Progenitor cell of endocrine pancreas (in vitro differentiated cells): ENCODE measurements at places on chromosomes 4 and X.

GRCh38 chrX:39774774-39775328 is 322.9 kb downstream of the BCOR start:
- H3K27me3 ChIP-seq: peaks cover 3% of the 10 kb centered on the region
- H3K4me3 ChIP-seq: no peak overlapping the region
- no peaks in the 10 kb centered on the region for H3K36me3 ChIP-seq
- DNase-seq: no peak
- H3K4me1 ChIP-seq: peaks cover 28% of the 10 kb centered on the region

DNA sequence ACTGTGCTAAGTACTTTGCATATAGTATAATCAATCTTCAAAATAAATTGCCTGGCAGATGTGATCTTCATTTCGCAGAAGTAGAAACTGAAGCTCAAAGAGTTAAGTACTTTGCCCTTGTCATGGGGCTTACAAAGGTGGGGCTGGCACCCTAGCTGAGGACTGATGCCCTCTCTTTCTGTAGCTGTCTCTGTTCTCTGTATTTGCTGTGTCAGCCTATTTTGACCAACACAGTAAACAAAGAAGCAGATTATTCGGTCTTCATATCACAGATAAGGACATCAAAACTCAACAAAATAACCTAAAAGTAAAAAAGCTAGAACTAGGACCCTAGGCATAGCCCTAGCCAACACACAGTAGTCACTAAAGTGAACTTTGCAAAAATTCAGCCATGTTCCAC is 570.5 kb upstream of the TENM3 start:
- H3K4me1 ChIP-seq: no peaks in the 10 kb centered on the region
- no peak overlapping the region for H3K4me3 ChIP-seq
- H3K27ac ChIP-seq: no peak overlapping the region
- no peak for DNase-seq
- H3K27me3 ChIP-seq: no peaks in the 10 kb centered on the region

DNA sequence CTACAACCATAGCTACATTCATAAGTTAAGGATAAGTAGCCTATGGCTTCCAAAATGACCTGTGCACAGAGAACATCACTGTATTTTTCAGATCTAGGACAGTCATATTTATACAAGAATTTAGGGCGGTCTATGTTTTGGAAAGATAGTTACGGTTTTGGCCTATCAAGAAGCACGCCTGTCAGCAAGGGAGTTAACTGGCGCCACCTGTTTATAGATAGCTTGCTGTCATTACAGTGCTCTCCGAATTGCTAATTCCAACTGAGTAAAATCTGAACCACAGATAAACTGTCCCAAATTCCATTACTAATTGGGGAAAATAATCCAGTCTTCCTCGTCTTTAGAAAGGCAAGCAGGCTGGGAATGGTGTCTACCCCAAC is 646 bp downstream of the ABCB7 start:
- H3K27ac ChIP-seq: peak overlapping the region; percentile 98
- peak overlapping the region; percentile 89 for H3K4me3 ChIP-seq
- no peaks in the 10 kb centered on the region for H3K36me3 ChIP-seq
- no peaks in the 10 kb centered on the region for H3K27me3 ChIP-seq
- DNase-seq: no peak

DNA sequence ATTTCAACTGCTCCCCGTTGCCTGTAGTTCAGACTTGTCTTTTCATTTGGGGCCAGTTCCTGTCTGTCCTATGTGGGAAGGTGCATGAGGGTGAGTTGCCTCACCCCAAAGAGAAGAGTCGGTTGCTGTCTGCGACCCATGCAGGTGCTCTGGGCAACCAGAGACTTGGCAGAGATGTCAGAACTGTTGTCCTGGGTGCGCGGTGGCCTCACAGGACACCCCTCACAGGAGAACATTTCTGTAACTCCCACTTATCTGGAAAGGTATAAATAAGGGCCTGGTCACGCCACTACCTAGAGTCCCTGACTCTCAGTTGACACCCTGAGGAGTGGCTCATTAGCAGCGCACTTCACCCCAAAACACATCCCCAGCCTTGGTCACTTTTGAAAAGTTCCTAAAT is 9.7 kb upstream of the NAT8L start:
- no peak for DNase-seq
- H3K36me3 ChIP-seq: peaks cover 7% of the 10 kb centered on the region
- H3K27me3 ChIP-seq: peaks cover 12% of the 10 kb centered on the region
- no peak overlapping the region for H3K27ac ChIP-seq

DNA sequence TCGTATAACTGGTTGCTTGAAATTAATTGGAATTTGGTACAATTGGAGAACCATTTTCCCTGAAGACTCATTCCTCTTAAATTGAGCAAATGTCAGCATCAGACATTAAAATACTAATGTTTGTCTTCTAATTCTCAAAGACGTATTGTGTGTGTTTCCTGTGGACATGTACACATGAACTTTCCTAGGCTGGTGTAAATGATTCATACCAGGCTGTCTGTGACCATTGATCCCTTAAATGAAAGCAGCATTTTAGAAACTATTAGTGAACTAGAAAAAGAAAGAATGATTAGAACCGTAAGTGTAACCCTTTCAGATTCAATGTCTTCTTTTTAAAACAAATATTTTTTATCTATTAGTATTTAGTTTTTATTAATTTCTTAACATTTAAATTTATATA is 332.9 kb downstream of the PPP3CA start:
- H3K27ac ChIP-seq: no peak overlapping the region
- H3K27me3 ChIP-seq: no peaks in the 10 kb centered on the region
- H3K36me3 ChIP-seq: no peaks in the 10 kb centered on the region

DNA sequence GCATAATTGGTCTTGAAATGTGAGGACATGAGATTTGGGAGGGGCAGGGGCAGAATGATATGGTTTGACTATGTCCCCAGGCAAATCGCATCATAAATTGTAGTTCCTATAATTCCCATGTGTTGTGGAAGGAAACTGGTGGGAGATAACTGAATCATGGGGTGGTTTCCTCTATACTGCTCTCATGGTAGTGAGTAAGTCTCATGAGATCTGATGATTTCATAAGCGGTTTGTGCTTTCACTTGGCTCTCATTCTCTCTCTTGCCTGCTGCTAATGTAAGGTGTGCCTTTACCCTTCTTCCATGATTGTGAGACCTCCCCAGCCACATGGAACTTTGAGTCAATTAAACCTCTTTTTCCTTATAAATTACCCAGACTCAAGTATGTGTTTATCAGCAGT is 2595.9 kb downstream of the PCDH7 start:
- DNase-seq: no peak
- H3K36me3 ChIP-seq: no peaks in the 10 kb centered on the region
- H3K4me1 ChIP-seq: peaks cover 3% of the 10 kb centered on the region
- no peaks in the 10 kb centered on the region for H3K27me3 ChIP-seq
- no peak overlapping the region for H3K4me3 ChIP-seq

DNA sequence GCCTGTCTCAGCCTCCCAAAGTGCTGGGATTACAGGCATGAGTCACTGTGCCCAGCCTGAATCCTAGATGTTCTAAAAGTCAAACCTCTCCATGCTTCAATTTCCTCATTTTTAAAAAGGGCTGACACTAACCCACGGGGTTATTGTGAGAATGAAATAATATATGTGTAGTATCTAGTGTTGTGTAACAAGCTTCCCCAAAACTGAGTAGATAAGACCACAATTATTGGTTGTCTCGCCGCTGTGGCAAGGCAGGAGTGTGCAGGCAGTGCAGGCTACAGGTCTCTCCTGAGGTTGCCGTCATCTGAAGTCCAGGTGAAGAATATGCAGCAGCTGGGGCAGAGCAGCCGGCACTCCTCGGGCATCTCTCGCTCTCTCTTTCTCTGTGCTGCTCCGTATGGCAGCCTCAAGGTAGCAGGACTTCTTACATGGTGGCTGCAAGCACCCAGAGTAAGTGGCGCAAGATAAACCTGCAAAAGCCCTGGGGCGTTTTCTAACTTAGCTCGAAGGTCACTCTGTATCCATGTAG is 30.9 kb downstream of the RAB33B start:
- H3K4me1 ChIP-seq: no peaks in the 10 kb centered on the region
- DNase-seq: no peak
- H3K27ac ChIP-seq: no peak overlapping the region
- no peak overlapping the region for H3K4me3 ChIP-seq
- H3K27me3 ChIP-seq: no peaks in the 10 kb centered on the region

DNA sequence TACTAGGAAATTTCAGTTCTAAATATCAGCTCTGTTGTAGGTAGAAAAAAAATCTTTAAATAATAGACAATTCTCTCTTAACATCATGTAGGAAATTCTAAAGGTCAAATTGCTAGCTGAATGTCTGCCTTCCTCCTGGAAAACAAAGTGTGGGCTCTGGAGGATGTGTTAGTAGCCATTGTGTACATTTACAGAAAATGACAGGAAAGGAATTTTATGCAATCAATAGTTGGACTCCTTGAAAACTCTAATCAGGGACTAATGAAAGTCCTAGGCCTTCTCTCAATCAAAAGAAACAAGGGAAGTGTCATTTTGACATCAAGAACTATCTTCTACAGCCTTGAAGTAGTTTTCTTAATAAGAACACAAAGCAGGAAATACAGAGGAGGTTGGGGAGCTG is 174.6 kb downstream of the ANKRD50 start:
- no peak overlapping the region for H3K4me3 ChIP-seq
- peaks cover 8% of the 10 kb centered on the region for H3K4me1 ChIP-seq
- no peaks in the 10 kb centered on the region for H3K27me3 ChIP-seq
- no peaks in the 10 kb centered on the region for H3K36me3 ChIP-seq
- no peak for DNase-seq

GRCh38 chrX:40091691-40092421 is 5.9 kb downstream of the BCOR start:
- no peak overlapping the region for H3K27ac ChIP-seq
- H3K27me3 ChIP-seq: peaks cover 33% of the 10 kb centered on the region
- peaks cover 44% of the 10 kb centered on the region for H3K4me1 ChIP-seq

- no peaks in the 10 kb centered on the region for H3K36me3 ChIP-seq
- H3K4me1 ChIP-seq: no peaks in the 10 kb centered on the region
- DNase-seq: no peak
- H3K27ac ChIP-seq: no peak overlapping the region
- no peaks in the 10 kb centered on the region for H3K27me3 ChIP-seq
These were observed 413.4 kb downstream of the PACRGL start for GRCh38 chr4:21113496-21114223.

- H3K27ac ChIP-seq: no peak overlapping the region
- peaks cover 2% of the 10 kb centered on the region for H3K4me1 ChIP-seq
- H3K36me3 ChIP-seq: peaks cover 3% of the 10 kb centered on the region
- no peaks in the 10 kb centered on the region for H3K27me3 ChIP-seq
- DNase-seq: no peak
These were observed 3.2 kb downstream of the NAT8L start for GRCh38 chr4:2062168-2062807.

GRCh38 chrX:39814391-39814790 is 283.4 kb downstream of the BCOR start:
- peaks cover 35% of the 10 kb centered on the region for H3K27me3 ChIP-seq
- no peak overlapping the region for H3K27ac ChIP-seq
- no peaks in the 10 kb centered on the region for H3K36me3 ChIP-seq
- H3K4me3 ChIP-seq: no peak overlapping the region
- H3K4me1 ChIP-seq: peaks cover 5% of the 10 kb centered on the region

DNA sequence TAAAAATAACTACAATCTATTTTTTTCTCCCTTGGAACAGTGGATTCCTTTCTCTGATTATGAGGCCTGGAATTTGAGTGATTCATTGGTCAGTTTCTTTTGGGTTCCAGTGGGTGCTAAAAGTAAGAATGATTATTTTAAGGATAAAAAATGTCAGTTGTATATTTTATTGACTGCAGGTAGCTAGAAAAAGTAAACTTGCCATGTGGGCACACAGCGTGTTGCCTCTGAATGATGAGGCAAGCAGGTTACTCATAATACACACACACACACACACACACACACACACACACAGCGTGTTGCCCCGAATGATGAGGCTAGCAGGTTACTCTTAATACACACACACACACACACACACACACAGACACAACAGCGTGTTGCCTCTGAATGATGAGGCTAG is 13.8 kb downstream of the GALNT7 start:
- no peak overlapping the region for H3K27ac ChIP-seq
- H3K36me3 ChIP-seq: peaks cover 3% of the 10 kb centered on the region
- H3K4me1 ChIP-seq: no peaks in the 10 kb centered on the region
- H3K27me3 ChIP-seq: no peaks in the 10 kb centered on the region

DNA sequence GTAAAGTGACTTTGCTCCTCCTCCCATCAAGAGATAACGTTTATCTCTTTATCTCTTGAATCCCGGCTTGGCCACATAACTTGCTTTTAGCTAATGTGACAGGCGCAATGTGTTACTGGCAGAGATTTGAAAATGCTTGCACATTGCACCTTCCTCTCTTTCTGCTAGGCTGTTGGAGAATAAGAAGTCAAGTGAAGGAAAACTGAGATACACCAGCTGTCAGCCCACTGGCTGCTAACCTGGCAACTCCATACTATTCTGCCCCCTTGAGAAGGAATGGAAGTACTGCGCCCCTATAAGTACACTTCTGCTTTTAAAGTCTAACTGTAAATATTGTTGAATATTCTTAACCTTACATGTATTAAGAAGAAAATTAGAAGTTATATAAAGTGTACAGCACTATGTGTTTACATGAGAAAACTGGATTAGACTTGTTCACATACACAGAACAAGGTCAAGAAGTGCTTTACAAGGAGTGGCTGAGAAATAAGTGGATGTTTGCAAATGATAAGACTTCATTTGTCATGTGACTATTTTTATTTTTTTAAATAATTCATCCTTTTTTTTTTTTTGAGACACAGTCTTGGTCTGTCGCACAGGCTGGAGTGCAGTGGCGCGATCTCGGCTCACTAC is 424.5 kb upstream of the CTSO start:
- DNase-seq: no peak
- no peaks in the 10 kb centered on the region for H3K36me3 ChIP-seq

GRCh38 chr4:107120661-107121060 is 84.5 kb upstream of the DKK2 start:
- no peaks in the 10 kb centered on the region for H3K27me3 ChIP-seq
- H3K36me3 ChIP-seq: peaks cover 1% of the 10 kb centered on the region
- peaks cover 9% of the 10 kb centered on the region for H3K4me1 ChIP-seq
- H3K27ac ChIP-seq: no peak overlapping the region
- H3K4me3 ChIP-seq: no peak overlapping the region

DNA sequence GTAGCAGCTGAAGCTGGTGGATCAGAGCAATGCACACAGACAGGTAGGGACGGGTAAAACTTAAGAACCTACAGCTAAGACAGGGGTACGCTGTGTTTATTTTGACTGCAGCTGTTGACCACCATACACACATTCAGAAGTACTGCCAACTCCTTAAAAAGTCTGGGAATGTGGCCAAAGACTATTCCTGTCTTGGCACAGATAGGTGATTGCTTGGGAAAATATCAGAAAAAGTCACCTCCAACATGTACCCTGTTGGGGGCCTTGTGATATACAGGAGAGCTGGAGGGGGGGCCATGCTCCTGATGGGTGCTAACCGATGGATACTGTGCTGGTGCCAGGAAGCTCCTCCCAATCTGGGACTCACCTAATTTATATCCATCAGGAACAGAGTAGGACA is 121.2 kb downstream of the VCX2 start:
- no peaks in the 10 kb centered on the region for H3K27me3 ChIP-seq
- H3K27ac ChIP-seq: no peak overlapping the region
- peaks cover 4% of the 10 kb centered on the region for H3K4me1 ChIP-seq

- no peak overlapping the region for H3K27ac ChIP-seq
- H3K36me3 ChIP-seq: no peaks in the 10 kb centered on the region
- H3K27me3 ChIP-seq: peaks cover 8% of the 10 kb centered on the region
- no peak for DNase-seq
These were observed 2.9 kb upstream of the REELD1 start for GRCh38 chr4:146211440-146211839.
